ENCODE measurements at places on chromosomes 16 and 17.

DNA sequence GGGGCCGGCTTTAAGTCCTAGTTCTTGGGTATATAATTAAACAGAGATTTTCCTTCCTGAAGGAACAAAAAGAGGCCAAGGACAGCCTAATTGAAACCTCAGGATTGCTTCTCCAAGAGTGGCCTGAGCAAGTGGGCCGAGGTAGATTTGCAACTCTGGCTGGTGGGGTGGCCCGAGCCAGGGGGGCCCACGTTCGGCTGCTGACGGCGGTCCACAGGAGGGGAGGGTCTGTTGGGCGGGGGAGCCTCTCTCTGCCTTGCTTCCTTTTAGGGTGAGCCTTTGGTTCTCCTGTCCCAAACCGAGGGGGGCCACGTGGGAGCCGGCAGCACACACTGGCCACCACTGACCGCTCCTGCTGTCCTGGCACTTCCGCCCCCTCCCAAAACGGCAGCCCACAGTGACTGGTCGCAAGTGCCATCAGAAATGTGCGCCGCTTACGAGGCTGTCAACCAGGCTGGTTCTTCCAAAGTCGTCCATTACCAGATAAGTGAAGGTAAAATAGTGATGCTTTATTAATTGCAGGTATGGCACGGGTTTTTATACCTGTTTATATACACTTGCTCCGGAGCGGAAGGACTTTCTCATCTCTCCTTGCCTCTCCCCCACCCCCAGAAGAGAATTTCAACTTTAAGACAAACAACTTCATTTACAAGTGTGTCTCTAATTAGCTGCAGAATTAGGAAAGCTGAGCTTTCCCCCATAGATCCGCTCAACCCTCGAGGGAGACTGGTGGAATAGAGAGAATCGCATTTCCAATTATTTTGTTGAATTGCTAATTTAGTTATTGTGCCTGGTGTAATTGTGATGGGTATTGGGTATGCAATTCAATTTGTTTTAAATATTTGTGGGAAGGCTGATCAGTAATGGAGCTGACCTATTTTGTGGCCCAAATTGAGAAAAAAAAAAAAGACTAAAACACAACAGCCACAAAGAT lies 117.8 kb downstream of the AATF start:
- DNase-seq = no peak

DNA sequence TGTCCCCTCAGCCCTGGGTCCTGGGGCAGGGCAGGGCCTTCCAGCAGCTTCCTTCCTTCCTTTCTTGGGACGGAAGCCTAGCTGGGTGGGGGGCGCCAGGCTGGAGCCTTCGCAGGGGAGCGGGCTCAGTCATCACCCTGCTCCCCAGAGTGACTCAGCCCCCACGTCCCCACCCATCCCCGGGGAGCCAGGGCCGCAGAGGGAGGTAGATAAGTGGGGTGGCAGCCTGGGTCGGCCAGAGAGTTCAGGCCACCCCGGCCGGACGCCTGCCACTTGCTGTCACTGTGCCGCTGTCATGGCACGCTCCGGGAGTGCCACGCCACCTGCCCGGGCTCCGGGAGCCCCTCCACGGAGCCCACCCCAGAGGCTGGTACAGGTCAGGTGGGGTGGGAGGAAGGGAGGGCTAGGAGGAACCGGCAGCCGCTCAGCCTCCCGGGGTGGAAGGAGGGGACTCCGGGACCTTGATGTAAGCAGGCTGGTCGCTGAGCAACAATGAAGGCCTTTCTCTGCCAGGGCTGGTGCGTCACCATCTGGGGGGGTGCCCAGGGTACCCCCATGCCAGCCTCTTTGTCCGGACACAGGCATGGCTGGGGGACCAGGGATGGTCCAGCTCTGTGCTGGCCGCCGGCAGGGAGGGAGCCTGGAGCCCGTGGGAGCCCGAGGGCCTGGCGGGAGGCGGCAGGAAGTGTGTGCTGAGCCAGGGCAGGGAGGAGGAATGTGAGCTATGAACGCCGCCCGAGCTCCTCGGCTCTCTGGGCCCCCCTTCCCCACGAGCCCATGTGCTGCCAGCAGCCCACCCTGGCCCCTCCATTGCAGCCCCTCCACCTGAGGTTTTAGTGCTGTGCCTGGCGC lies 6.6 kb downstream of the NHERF2 start:
- no peak for DNase-seq

DNA sequence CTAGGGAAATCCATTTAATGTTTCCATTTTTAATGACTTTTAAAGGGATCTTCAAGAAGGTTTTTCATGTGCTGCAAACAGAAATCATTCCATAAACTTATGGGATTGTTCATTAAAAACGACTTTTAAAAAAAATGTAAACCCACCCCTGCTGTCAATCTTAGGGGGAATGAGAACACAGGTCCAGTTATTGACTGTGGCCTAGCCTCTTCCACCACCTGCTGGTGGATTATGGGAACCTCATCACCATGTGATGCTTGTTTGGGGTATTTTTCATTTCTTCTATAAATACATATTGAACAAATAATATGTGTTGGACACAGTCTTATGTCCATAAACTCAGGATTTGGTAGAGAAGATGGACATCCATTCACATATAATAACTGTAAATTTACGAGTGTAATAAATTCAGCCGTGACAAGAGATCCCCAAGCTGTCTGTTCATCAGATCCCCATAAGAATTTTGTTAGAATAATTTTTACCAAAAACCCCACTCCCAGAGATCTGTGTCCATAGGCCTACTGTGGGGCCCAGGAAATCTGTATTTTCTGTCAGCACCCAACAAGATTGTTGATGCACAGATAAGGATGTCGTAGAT lies 42.0 kb upstream of the TMC5 start:
- DNase-seq = peak; percentile 8

GRCh38 chr17:47628014-47628566 lies 21.6 kb upstream of the KPNB1 start:
- no peak for DNase-seq

DNA sequence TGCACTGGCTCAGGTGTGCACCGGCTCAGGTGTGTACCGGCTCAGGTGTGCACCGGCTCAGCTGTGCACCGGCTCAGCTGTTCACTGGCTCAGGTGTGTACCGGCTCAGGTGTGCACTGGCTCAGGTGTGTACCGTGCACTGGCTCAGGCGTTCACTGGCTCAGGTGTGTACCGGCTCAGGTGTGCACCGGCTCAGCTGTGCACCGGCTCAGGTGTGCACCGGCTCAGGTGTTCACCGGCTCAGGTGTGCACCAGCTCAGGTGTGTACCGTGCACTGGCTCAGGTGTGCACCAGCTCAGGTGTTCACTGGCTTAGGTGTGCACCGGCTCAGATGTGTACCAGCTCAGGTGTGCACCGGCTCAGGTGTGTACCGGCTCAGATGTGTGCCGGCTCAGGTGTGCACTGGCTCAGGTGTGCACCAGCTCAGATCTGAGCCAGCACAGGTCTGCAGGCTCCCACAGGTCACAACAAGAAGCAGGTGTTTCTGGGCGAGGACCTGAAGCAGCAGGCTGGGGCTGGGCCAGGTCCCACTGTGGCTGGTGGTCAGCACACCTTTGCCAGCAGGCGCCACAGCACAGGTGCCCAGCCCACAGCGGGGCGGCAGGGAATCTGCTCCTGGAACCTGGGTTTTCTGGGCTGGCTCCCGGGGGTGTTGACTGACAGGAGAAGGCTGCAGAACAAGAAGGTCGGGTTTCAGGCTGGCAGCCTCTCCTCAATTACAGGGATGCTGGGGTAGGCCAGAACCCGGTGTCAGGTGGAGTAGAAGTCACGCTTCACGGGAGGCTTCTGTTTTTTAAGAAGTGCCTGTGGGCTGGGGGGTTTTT lies 17.2 kb downstream of the METRNL start:
- DNase-seq = no peak

GRCh38 chr17:68600931-68601564 lies at the start of gene FAM20A:
Gene FAM20A (minus strand): TSS chr17:68601367. CDS start chr17:68600666, 701 bp downstream.
- no peak for DNase-seq

- DNase-seq = peak; percentile 27
Measured at GRCh38 chr17:44200478-44201155, 933 bp upstream of the ATXN7L3 start.

DNA sequence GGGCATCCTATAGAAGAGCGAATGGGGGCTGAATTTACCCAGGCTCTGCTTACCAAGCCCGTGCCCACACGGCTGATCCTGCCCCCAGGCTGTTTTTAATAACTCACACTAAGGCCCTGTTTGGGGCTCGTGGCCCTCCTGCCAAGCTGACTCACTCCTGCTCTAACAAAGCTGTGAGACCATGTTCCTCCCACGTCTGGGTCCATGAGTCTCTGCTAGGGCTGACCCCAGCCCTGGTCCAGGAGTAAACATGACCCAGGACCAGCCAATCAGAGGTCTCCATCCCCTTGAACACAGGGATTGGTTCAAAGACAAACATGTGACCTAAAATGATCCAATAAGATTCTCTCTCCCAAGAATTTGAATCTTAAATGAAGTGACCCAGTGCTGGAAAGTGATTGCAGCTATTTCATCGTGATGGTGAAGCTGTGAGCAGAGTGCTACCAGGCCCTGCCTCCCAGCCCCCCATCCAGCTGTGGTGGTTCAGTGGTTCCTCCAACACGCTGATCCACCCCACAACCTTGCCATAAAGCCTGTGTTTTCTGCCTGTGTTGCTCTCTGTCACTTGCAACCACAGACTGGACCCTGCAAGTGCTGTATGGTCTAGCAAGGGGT lies 57.2 kb downstream of the C16orf82 start:
- DNase-seq = no peak

- DNase-seq = no peak
Measured at GRCh38 chr16:48607056-48607825, 2.7 kb downstream of the N4BP1 start.
